ENCODE measurements at places on chromosomes 1 and 21.

GRCh38 chr1:81392526-81393226 is 408.1 kb upstream of the ADGRL2 start:
- DNase-seq, result no peak

GRCh38 chr1:1969505-1969900 is 34.1 kb downstream of the CFAP74 start:
- DNase-seq, result no peak

DNA sequence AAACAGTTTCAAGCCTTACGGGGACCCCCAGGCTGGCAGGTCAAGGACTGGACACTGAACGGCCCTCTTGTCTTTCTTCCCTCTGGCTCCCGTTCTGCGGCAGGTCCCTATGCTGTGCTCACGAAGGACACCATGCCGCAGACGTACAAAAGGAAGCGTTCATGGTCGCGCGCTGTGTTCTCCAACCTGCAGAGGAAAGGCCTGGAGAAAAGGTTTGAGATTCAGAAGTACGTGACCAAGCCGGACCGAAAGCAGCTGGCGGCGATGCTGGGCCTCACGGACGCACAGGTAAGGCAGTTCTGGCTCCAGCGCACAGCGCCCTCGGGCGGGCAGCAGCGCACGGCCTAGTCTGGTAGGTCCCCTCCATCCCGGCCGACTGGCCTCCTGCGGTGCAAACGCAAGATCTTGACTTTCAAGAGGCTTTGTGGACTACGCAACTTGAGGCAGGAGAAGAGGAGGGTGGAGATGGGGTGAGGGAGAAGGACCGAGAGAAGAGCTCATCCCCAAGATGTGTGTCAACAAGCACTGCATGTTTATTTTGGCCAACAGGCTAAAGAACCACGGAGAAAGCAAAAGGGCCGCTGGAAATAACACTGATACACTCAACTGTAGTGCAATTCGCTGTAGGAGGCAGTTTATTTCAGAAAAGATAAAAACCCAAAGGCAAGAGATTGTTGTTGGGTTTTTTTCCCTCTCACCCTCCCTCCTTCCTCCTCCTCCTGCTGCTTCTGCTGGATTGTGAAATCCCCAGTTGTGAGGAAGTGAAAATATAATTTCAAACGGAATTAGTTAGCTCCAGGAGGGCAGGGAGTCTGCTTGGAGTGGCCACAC is 3.0 kb downstream of the HLX start:
- no peak for DNase-seq

DNA sequence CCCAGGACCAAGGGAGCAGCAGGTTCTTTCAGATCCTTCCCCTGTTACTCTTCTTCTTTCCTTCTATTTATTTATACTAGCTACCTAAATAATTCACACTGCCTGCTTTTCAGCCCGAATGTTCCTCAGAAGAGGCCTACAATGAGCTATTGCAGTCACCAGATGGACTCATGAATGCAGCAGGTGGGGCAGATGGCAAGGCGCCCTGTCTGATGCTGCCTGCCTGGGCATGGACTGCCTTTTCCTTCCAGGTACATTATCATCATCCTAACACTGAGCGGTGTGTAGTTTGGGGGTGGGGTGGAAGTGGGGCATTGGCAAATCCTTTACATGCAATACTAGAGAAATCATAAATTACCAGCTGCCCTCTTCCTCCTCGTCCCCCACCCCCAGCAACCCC is 17.6 kb downstream of the ESRRG start:
- no peak for DNase-seq

- DNase-seq, result peak; percentile 44
Measured at GRCh38 chr1:214439352-214440119, 111.9 kb downstream of the PTPN14 start.

DNA sequence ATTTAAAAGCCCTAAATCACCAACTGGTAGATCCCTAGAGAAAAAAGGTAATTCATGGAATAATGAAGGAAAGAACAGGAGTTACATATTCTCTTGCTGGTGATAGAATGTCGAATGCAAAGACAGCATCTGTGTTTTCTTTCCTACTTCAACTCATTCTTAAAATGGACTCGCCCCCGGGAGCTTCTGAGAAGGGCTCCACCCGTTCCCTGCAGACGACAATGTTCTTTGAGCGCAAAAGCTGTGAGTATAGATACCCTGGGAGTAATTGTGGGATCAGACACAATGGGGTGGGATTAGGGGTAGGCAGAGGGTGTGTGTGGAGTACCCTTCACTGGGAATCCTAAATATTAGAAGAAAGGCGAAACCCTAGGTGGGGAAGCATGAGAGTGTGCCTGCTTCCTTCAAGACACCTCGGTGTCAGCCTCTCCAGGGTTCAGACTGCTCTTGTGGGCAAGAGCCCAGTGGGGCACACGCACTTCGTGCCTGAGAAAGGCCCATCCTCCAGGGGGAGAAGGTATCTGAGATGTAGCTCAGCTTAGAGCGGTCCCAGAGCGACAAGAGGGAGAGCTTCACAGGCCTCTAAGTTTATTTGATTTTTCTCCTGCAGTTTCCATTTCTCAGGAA is 123.3 kb upstream of the DPYD start:
- no peak for DNase-seq

- no peak for DNase-seq
Measured at GRCh38 chr1:77540501-77541161, 141.8 kb downstream of the ZZZ3 start.

DNA sequence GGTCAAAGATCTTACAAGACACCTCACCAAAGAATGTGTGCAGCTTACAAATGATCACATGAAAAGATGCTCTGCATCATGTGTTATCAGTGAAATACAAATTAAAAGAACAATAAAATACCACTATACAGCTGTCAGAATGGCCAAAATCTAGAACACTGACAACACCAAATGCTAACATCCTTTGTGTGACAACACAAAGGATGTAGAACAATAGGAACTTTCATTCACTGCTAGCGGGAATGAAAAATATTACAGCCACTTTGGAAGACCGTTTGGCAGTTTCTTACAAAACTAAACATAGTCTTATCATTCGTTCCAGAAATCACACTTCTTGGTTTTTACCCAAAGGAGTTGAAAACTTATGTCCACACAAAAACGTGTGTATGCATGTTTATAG is 20.6 kb upstream of the SELP start:
- DNase-seq, result no peak

DNA sequence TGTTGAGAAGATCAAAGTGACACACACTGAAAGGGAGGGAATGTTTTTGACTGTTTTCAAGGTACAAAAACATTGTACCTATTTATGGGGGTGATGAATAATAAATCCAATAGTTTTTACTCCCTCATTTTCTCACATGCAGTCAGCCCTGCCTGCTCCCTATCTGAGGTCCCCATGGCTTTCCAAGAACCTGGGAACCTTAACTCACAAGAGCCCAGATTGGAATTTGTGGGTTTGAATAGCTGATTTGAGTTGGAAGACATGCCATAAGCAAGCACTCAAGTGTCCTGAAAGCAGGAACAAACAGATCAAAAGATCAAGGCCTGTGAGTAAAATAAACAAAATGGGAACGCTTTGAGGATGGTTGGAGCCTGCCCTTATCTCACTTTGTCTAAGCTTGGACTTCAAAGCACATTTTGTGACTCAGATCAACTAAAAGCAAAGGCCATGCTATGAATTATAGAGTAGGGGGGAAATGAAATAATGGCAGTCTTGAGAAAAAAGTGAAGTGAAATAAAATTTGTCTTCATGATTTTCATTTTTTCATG is 136.6 kb downstream of the LYPLAL1 start:
- DNase-seq, result no peak

GRCh38 chr1:86712088-86712860 is 7.9 kb downstream of the SH3GLB1 start:
- DNase-seq, result no peak

- DNase-seq, result no peak
Measured at GRCh38 chr1:20719871-20720620, 2.2 kb upstream of the KIF17 start.

DNA sequence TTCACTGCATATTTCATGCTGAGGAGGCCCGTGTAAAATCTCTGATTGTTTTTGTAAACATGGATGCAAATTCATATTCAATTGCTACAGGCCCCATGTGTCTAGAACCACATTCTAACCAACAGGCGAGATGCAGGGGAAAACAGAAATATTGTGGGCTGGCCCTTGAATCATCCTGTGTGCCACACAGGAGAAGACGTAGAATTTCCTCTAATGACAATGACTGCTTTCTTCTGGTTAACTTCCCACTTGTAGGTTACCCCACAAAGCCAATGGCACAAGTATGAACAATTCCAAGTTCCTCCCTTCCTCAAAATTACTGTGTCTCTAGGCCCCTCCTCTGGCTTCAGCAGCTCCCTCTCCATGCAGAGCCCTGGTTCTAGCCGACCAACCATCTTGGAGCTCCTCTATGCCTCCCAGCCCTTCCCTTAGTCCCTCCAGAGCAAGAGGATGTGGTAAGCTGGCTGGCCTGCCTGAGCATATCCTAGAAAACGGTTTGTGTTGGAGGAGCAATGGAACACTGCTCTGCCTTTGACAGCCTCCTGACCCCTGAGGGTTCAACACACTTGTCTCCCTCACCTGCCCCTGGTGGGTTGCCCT is 205.2 kb downstream of the HS2ST1 start:
- no peak for DNase-seq

GRCh38 chr1:5594056-5594956 is 397.9 kb downstream of the NPHP4 start:
- DNase-seq, result no peak

- no peak for DNase-seq
Measured at GRCh38 chr21:32921632-32922230, 104.0 kb upstream of the OLIG2 start.

GRCh38 chr1:191530928-191531327 is 627.3 kb upstream of the RGS18 start:
- DNase-seq, result no peak

GRCh38 chr1:88001460-88001859 is 672.8 kb downstream of the LMO4 start:
- no peak for DNase-seq

DNA sequence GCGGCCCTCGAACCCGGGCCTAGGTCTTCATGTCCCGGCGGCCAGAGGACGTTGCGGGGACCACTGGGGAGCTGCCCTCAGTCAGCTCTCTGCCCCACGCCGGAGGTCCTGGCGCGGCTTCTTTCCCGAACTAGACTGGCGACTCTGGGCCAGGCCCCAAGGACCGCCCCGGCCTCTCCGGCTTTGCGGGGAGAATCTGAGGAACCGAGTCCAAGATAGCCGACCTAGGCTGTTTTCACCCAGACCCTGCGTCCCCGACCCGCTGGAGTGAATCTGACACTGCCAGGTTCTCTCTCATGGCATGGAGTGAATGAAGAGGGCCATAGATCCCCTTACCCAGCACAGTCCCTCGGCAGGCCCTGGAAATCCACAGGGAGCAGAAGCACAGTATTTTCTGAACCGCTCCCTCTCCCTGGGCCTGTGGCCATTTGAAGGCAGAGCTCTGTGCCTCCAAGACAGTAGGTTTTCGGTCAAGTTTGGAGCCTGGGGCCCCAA is 9.9 kb upstream of the BARHL2 start:
- DNase-seq, result no peak

DNA sequence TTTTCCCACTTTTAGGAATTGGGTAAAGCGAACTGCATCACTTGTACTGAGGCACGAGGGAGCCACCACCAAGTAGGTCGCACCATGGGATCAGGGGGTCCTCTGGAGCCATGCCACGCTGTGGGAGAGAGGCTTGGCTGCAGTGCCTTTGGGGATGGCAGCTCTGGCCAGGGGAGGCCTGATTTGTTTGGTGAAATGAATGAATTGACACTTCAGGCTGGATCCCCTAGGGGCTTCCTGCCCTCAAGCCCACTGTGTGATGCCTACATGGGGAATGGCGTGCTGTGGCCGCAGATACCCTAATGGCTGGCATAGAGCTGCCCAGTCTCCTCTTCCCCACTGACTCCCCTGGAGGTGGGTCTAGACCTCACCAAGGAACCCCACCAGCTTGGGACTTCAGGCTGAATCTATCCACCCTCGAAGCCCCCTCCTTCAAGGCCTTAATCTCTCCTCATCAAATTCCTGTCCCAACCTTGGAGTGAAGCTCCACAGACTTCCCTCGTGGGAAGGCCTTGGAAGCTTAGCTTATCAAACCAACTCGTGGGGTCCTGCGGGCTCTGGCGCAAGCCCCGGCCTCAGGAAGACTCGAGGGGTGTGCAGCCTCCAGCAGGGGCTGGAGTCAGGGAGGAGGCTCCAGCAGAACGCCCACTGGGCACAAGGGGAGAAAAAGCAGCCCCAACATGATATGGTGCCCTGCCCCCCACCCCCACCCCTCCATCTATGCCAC is 64.6 kb downstream of the VWA5B1 start:
- no peak for DNase-seq

GRCh38 chr1:28886731-28887418 is 27.5 kb upstream of the EPB41 start:
- peak; percentile 80 for DNase-seq

DNA sequence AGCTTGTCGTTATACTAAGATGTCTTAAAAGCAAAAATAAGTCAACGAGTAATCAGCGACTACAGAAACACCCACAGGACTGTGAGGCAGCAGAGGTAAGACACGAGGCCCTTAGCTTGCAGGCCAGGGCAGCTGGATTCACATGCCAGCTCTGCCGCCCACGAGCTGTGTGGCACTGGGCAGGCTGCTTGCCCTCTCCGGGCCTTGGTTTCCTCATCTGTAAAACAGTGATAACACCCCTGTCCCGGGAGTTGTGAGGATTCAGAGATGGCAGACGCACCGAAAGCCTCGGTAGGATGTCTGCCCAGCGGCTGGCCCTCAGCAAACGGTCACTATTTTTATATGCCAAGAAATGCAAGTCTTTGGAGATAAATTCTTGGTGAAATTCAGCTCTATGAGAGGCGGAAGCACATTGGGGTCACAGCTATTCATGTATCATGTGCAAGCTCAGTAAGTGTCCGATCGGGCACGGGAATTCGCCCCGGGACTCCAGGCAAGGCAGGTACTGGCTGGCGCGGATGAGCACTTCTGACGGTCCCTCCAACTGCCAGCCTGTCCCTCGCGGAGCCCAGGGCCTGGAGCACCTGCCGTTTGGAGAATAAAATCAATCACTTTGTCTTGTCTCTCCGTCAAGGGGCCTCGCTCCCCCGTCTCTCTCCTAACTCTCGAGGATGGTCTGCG is 1.1 kb downstream of the C2CD2 start:
- no peak for DNase-seq

GRCh38 chr21:28483301-28484035 is 509.2 kb downstream of the LTN1 start:
- no peak for DNase-seq

DNA sequence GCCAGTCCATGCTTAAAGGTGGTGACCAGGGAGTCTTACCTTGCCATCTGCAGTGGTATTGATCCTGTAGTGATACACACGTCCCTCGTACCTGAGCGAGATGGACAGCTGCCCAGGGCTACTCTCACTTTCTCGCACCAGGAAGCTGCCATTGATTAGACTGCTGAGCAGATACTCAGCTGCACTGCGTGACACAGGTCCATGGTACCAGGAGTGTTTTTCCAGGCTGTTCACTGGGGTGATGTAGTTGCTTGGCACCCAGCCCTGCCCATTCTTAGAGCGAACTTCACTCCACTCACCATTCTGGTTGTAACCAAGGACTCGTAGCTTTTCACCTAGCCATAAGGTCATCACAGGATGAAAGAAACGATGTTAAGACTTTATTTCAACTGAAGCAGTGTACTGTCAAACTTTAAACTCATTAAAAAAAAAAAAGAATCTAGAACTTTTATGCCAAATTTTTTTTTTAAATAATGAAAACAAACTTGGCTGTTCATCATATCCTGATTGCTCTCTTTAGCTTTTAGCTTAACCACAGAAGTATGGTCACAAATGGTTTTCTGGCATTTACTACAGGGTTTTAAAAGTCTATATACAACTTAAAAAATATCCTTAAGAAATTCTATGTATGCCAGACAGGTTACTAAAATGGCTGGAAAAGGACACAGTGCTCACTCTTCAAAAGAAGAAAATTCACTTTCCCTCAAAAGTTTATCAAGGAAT is 44.6 kb downstream of the TOR3A start:
- DNase-seq, result no peak

GRCh38 chr1:63316984-63317816 is 5.2 kb upstream of the FOXD3 start:
- DNase-seq, result peak; percentile 63

All from GDM1 (cell line).